HS-27A (cell line): ENCODE measurements at places on chromosomes 1 and 21.

DNA sequence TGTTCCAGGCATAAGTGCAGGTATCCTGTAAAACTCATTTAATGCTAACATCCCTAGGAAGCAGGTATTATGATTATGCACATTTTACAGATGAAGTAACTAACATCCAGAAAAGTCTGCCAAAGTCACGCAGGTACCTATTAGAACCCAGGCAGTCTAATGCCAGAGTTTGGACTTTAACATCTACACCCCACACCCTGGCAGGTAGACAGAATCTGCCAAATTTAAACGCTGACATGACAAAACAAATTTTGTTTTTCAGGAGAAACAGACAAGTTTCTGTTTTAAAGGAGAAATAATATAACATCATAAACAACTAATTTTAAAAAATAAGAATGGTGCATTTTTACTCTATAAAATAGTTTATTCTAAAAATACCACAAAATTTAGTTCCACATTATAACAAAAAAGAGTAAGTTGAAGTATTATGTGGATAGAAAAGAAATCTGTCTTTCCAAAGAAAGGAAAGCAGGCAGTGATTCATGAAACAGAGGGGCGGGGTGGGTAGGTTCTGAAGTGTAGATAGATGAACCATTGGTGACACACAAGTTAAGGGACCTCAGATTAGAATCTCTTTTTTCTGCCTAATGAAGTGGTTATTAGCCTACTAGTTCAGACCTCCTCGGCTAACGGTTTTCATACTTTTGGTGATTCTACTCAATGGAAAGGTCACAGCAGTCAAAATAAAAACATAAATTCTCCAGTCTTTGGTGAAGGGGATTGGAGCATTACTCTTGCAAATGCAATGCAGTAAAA is 1.7 kb downstream of the ASPM start:
- no peak for DNase-seq

DNA sequence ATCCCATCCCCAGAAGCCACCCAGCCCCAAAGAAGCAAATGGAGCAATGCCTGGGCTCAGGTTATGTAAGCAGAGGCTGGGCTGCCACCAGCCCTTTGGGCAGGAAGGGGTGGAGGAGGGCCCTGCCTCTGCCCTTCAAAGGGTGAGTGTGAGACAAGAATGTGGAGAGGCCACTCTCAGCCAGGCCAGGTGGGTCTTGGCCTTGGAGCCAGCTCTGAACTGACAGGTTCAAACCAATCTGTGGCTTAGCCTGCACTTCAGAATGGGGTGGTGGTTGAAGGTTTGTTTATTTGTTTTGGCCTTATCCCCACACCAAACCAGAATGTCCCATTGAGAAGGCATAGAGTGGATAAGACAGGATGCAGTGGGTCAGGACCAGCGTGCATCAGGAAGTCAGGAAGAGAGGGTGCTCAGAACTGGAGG is 29.8 kb downstream of the C1orf116 start:
- DNase-seq: no peak

- no peak for DNase-seq
These were observed 207.1 kb downstream of the SLC35F3 start for GRCh38 chr1:234111458-234112142.

- no peak for DNase-seq
These were observed 16.0 kb upstream of the PROK1 start for GRCh38 chr1:110434946-110435345.

DNA sequence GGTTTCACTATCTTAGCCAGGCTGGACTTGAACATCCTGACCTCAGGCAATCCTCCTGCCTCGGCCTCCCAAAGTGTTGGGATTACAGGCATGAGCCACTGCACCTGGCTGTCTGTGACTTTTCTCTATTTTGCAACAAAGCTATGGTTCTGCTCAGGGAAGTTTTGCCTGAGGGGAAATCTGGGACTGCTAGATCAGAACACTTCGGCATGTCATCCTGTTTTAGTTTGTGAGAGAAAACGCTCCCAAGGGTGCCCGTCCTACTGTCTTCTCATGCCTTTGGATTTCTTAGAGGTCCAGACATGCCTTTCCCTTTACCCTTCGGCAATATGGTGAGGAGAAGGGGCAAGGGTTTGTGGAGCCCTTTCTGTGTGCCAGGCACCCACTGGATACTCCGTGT is 5.6 kb upstream of the CORT start:
- DNase-seq: no peak

DNA sequence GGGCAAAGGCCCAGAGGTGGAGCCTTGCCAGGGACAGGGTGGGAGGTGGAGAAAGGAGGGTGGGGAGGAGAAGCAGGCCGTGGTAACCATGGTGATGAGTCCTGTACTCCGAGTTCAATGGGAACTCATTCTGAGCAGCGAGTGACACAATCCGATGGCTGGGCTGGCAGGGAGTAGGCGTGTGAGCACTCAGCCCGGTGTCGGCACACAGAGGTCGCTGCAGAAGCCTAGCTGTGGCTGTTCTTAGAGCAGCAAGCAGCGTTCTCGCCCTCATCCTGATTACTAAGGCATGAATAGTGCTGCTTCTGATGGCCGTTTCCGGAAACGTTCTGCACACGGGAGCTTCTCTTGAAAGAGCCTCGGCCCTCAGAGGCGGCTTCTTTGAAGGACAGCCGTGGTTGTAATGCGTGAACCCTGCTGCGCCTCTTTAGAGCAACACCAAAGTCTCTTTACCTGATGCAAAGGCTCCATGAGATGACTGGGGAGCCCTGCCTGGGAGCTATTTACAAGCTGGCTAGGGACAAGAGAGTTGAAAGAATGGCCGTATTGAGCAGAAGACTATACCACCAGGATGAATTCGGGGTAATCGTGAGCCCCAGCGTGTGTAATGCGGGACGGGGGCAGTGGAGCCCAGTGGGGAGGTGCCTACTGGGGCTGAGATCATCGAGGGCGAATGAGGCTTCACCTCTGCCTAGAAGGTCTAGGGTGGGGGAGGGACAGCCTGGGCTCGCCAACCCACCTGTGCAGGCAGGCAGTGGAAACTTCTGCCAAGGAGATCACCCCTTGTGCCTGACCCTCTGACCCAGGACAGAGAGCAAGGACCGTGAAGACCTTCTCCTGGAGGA is 72.8 kb upstream of the PAX7 start:
- DNase-seq: no peak

DNA sequence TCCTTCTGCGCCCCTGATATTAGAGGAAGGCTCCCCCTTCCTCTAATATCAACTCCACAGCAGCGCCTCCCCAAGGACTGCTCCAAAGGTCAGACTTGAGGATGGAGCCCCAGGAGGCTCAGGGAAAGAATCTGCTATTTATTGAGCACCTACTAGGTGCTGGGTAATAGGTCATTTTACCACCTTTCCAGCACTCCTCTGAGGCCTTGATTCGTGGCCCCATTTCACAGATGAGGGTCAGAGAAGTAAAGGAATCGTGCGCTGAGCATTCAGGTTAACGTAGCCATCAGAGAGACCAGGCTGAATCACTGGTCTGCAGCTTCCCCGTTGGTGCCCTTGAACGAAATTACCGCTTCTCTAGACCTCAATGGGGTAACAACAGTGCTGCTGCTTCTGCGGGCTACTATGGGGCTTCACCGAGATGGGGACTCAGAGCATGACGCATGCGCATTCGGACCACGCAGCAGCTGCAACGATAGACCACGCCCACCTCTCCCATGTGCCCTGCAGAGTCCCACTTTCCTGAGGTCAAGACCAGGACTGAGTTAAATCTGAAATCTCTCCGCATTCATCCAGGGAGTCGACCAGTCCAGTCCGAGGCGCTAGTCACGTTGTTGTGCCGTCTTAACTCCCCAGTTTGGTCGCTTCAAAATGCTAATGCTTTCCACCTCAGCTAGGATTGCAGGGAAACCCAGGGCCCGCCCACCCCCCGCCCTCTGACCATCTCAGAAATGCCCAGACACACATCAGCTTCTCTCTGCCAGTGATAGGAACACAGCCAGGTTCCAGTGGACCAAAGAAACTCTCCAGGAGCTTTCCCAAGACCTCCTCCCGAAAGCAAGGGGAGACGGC is 12.9 kb downstream of the CAMK2N1 start:
- DNase-seq: no peak
